Smooth muscle cell of the brain vasculature (primary cell): ENCODE measurements at places on chromosomes 5 and 9.
A peak's percentile ranks its signal among the peaks of the same experiment; 100 is the strongest.

GRCh38 chr5:115064380-115064779, 105.3 kb downstream of the TRIM36 start:
- DNase-seq = no peak

GRCh38 chr5:148820461-148821395, 5.7 kb upstream of the ADRB2 start:
- no peak for DNase-seq

DNA sequence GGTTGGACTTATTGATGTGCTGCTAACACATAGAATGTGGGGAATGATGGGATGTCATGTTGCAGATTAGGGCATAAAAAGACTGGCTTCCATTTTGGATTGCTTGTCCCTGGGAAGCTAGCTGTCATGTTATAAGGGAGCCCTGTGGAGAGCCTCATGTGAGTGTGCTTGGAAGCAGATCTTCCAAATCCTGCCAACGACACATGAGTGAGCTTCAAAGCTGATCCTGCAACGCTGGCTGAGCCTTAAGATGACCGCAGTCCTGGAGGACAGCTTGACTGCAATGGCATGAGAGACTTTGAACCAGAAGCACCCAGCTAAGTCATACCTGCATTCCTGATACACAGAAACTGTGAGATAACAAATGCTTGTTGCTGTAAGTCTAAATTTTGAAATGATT, 63.6 kb downstream of the NRG2 start:
- DNase-seq = no peak

GRCh38 chr5:73640861-73641320, 14.9 kb downstream of the ARHGEF28 start:
- DNase-seq = no peak

- no peak for DNase-seq
These were observed at the start of gene TENT4A for GRCh38 chr5:6713274-6714225. Gene TENT4A, plus strand, starts transcription at chr5:6713432. Its CDS starts 552 bp downstream, at chr5:6713984.

DNA sequence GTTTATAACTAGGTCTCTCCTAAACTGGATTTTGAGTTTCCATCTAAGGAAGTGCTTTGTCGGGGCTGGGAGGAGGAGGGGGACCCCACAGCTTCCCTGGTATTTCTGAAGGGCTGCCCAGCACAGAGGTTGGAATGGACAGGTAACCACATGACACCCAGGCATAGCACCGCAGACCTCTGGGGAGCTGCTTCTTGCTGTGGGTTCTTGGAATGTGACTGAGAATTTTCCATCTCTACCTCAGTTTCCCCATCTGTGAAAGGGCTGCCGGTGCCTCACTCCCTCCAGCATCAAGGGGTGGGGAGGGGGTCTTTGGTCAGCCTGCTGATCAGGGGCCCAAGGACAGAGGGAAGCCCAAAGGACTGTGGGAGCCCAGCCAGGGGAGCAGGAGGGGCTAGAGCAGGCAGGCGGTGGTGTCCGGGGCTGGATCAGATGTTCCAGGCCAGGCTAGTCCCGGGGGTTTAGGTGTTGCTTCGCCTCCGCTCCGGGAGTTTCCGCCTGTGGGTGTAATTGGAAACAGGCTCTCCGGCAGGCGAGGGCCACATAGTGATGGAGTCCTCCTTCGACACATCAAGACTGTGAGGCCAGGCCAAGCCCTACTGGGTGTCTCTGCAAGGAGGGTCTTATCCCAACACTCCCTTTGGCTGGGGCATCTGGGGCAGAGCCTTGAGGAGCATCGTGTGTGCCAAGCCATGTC, 3.3 kb downstream of the OLFML2A start:
- DNase-seq = no peak

DNA sequence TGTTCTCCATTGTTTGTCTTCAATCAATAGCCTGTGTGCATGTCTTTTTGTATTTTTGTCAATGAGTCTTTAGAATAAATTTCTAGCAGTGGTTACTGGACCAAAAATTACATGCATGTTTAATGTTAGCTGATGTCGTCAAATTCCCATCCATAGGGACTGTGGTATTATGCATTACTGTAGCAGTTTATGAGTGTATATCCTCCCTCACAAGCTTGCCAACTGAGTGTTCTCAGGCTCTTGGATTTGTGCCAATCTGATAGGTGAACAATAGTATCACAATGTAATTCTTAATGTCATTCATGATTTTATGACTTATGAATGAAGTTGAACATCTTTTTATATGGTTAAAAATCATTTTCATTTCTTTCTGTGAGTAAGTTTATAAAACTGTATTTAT, 13.0 kb downstream of the SNX24 start:
- DNase-seq = no peak

DNA sequence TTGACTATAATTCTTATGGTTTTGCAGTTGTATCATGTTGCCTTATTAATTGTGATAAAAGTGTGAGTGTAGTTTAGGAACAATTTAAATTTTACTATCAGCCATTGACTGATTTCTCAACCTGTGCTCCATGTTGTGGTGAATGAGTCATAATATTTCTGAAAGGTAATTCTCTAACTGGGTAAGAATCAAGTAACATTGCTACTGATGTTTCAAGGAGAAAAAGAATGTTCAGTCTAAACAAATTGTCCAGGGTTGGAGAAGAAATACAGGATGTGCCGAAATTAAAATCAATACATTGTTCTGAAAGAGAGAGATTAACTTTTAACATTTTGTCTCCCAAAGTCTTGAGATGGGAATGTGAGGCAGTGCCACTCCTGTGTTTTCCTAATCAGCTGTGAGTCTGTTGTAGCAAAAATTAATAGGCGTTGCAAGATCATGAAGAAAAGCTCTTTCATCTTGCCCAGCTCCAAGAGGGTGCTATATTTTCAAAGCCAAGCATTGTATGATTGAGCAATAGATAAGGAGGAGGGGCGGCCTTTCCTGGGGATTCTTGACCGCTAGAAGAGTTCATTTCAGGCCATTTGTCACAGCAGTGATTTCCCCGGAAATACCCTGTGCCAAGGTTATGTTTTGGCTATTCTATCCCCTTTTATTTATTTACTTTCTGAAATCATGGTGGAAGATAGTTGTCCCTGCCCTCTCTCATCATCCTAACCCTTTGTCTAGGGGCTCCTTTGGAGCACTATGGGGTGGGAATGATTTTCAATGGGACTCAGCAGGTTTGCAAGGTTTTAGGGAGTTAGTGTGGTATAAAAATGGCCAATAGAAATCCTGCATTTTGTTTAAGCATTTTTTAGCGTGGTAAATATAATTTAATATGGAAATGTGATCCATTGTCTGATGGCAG, 151.6 kb downstream of the FOCAD start:
- DNase-seq = no peak

DNA sequence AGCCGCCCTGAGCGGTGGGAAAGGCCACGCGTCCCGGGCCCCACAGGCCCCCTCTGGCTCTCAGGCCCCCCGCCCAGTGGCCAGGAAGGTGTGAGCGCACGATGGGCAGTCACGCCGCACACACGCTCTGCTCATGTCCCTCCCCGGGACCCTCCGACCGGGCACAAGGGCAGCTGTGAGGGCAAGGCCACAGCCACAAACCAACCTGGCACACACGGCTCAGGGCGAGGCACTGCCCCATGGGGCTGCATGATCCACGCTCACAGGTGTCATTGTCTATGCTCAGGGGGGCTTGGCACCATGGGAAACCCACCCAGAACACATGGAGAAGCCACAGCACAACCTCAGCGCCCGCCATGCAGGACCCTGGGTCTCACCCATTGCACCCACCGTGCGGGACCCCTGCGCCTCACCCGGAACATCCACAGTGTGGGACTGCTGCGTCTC, 51.3 kb downstream of the SLC12A7 start:
- no peak for DNase-seq

- DNase-seq = peak; percentile 37
These were observed 393.7 kb upstream of the PDE4D start for GRCh38 chr5:60287174-60287771.
